ENCODE measurements at places on chromosomes 1 and 21.
A peak's percentile ranks its signal among the peaks of the same experiment; 100 is the strongest.

DNA sequence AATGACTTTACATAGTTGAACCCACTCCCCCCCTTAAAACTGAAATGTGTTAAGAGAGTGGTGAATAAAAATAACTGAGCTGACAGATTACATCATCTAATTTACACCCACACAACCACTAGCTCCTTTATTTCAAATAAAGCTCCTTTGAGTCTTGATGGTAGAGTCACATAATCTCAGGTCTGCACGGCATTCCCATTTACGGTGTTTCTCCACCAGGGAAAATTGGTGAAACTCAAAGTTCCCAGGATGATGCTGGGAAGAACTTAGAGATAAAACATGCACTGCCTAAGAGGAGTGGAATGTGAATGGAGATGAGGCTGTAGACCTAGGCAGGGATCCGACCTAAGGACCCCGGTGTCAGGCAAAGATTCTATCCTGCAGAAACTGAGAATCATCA lies 727.8 kb upstream of the ADAMTS5 start:
- DNase-seq: peak; percentile 26

- peak; percentile 39 for DNase-seq
These were observed 248.3 kb upstream of the CAMK1G start for GRCh38 chr1:209335178-209335577.

GRCh38 chr1:160539990-160540858 lies 17.2 kb upstream of the SLAMF6 start:
- no peak for DNase-seq

- no peak for DNase-seq
These were observed 29.7 kb downstream of the CTH start for GRCh38 chr1:70440642-70441391.

DNA sequence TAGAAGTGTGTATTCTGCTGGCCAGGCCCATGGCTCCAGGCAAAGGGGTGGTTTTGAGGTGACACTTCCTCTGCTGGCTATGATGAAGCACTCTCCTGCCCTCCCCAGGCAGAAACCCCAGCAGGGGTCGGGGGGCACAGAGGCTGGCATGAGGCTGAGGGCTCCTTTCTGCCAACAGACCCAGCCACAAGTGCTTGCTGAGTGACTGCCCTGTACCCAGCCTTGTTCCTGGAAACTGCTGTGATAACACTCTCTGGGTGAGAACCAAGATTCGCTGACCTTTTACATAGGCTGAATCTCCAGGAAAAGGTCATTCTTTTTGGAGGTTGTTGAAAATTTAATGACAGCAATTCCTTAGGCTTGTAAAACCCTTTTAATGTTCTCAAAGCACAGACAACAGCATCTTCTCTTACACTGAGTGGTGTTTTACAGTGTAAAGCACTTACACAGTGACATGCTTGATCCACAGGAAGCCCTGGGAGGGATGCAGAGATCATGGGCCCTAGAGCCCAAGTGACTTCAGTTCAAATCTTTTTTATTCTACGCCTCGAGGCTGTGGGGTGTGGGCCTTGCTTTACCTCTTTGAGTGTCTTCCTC lies 155.5 kb upstream of the FGGY start:
- no peak for DNase-seq

DNA sequence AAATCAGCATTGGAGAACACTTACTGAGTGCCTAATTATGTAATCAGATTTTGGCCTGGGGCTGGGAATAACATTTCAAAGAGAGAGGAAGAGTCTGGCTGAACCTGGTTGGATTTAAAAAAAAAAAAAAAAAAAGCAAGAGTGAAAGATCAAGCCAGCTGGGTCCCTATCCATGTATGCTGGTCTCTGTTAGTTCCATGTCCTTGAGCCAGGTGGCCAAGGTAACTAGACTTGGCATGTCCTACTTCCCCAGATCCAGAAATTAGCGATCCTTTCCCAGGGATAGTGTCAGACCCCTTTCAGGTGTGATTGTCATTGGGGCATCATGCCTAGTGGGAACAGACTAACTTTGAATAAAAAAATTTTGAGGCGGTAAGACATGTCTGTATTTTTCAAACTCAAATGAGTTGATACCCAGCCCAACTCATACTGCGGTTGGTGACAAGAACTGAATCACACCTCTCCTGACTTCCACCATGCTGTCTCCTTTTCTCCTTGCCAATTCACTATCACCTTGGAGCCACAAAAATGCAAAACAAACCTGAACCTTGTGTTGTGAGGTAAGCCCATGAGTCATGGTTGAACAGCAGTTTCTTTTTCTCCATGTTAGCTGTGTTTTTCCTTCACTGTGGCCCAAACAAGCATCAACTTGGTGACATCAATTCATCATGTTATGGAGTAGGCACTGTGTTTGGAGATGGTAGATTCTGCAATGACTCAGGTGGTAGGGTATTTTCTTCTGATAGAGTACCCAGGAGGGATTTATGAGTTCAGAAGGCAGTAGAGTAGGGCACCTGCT lies 24.5 kb upstream of the PPP2R5A start:
- DNase-seq: peak; percentile 99

- DNase-seq: no peak
These were observed 152.9 kb downstream of the TM2D1 start for GRCh38 chr1:61572046-61572445.

DNA sequence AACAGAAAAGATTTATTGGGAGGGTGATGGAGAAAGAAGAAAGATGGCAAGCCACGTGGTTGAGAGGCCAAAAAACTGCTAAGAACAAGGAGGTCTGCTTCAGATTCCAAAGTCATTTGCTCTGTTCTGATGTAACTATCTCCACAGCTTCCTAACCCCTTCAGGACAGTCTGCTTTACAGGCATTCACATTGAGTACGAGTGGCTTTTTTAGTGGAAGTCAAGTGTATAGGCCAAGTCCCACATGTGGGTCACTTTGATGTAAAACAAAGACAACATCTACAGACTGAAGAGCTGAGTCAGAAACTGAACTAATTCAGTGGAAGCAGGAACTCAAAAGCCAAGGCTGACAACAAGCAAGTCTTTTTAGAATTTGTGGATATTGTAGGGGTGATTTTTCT lies 128.7 kb upstream of the F3 start:
- DNase-seq: no peak

DNA sequence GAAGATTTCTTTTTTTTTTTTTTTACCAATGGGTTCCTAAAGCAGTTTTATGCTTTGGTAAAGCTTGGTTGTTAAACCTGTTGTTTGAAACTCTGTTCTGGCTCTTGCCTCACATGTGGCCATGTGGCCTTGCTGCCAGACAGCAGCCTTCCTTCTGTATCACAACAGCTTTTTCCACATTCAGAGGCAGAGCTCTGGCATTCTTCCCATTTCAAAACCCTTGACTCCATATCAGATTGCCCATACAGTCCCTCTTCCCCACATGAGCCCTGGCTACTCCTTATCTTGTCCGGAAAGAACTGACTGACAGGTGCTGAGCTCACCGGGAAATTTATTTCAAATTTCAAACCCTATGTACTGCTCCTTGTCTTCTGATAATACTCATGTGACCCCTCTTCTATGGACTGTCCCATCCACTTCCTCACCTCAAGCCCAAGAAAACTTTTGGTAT lies 38.5 kb upstream of the LAX1 start:
- no peak for DNase-seq

GRCh38 chr21:37503848-37504467 lies 137.4 kb downstream of the DYRK1A start:
- DNase-seq: no peak

DNA sequence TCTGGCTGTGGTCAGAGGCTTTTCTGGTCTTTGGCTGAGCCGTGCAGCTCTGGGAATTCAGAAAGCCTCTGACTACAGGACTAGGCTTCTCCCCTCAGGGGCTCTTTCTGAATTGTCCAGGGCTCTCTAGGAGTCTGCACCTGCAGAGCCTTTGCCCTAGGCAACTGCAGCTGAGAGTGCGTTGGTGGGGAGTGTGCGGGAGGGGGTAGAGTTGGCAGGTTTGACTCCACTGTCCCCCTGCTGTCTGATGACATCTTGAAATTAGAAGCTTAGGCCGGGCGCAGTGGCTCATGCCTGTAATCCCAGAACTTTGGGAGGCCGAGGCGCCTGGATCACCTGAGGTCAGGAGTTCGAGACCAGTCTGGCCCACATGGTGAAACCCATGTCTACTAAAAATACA lies 32.9 kb downstream of the KIAA1614 start:
- no peak for DNase-seq

DNA sequence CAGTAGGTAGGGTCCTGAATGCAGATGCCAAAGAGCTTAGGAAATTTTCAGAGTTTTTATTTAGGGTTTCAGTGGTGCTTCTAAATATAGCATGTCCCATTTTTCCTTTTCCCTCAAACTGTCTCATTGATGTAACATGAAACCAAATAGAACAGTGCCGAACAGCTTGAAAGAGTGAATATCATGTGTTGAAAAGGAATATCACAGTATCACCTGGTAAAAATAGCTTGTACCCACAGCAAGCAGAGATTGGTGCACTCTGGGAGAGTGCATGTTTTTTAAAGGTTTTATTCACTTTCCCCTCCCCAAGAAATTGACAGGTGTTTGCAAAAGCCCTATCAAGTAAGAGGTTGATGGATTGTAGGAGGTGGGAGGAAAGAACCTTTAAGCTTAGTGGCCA lies 41.9 kb upstream of the ELAVL4 start:
- no peak for DNase-seq

- no peak for DNase-seq
These were observed 39.3 kb downstream of the HLCS start for GRCh38 chr21:36926989-36927718.

DNA sequence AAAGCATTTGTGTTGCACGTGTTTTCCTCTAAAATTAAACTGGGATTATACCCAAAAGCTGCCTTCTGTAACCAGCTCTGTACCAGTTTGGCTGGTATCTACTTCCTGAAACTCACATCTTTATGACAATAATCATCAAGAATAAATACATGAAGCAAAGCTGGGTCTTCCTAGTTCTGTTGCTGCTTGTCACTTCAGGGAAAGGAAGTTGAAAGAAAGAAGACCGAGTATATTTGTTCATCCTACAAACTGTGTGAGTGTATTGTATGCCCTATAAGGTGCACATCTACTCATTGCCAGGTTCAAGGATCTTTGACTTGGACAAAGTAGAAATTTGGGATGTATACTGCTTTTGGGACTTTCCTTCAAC lies 29.1 kb upstream of the IFNGR2 start:
- DNase-seq: peak; percentile 61

- no peak for DNase-seq
These were observed 79.4 kb downstream of the PAX7 start for GRCh38 chr1:18710002-18710401.

GRCh38 chr1:12138196-12139168 lies 28.3 kb upstream of the TNFRSF1B start:
- DNase-seq: no peak

DNA sequence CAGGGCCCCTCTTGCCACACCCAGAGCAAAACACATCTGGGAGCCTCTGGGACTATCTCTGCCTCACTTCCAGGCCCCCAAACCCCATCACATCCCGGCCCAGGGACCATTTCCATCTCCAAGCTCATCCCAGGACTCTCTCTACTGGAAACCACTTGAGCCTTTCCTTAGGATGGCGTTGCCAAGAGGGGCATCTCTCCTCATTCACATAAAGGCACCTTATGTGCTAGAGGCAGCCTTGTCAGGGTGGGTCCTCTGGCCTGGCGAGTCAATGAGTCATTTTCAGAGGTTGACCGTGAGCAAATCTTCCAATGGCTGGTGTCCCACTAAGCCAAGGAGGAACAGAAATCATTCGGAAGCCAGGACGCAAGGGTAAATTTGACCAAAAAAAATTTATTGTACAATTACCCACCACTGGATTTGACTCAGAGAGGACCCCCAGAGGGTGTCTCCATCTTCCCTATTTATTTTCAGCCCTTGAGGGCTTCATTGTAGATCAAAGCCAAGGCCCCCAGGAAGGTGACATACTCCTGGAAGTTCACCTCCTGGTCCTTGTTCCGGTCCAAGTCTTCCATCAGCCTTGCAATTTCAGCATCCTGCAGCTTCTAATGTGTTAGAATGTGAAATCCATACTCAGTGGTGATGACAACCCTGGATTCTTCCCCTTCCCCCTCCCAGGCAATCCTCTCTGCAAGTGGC lies 1.4 kb downstream of the S100A6 start:
- DNase-seq: peak; percentile 37

DNA sequence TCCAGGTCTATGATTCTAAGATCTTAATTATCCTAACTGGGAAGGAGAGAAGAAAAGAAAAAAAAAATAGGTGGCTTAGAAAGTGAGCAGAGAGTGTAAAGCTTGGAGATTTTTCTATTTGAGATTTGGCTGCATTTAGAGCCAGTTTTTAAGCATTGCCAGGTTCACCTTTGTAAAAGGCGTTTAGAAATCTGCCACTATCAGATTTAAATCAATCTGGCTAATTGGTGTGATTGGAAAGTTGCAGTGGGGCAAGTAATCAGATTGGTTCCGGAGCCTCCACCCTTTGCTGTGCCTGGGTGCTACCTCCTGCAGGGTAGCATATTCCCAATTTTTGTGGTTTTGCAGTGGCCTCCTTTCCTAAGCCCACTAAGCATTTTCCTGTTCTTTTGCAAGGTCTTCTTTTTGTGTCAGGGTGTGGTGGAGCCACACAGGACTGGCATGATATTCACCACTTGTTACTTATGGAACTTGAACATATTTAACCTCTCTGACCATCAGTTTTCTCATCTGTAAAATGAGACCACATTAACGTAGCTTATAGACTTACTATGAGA lies 48.5 kb upstream of the PPP2R5A start:
- no peak for DNase-seq

DNA sequence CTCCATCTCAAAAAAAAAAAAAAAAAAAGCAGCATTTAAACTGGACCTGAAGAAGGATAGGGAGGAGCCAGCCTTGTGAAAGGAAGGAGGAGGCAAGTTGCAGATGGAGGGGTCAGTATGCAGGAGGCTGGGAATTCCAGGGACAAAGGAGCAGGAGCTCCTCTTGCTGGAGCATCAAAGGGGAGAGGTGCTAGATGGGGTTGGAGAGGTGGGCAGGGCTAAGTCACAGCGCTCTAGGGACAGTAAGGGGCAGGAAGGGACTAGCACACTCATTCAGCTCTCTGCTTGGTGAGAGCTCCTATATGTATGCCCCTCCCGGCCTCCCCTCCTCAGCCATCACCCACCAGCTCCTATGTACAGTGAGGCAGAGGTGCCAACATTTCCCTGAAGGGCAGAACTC lies 26.8 kb downstream of the MAP7D1 start:
- no peak for DNase-seq

GRCh38 chr1:53050310-53050709 lies 11.7 kb upstream of the PODN start:
- no peak for DNase-seq

DNA sequence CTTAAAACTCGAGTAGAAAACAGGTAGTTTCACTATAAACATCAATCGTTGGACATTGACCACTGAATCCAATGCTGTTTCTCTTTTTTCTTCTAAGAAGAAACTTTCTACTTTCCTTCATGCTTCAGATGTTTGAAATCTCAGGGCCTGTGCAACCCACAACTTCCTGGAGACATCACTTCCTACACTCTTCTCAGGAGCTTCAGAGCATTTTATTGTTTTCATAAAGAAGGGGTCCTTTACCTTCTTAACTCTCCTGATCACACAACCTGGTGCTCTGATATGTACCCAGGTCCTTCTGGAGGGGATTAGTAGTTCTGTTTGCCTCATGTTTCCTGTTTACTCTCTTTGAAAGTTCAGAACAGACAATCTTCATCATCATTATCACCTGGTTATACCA lies 113.0 kb upstream of the VAV3 start:
- DNase-seq: no peak

- DNase-seq: peak; percentile 67
These were observed 397.6 kb downstream of the PLA2G4A start for GRCh38 chr1:187226396-187226795.
